ENCODE measurements at places on chromosomes 6 and 20.

GRCh38 chr6:88641178-88641903 is 322.1 kb downstream of the RNGTT start:
- DNase-seq: no peak

DNA sequence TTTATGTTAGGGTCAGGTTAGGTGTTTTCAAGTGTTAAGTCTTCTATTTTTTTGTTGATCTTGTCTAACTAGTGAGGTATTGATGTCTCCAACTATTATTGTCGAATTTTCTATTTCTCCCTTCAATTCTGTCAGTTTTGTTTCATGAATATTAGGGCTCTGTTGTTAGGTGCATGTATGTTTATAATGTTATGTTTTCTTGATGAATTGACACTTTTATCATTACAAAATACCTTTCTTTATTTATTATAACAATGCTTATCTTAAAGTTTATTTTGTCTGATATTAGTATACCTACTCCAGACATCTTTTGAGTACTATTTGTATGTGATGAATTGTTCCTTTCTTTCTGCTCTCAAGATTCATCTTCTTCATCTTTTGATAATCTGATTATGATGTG is 12.9 kb upstream of the TRIM38 start:
- DNase-seq: no peak

DNA sequence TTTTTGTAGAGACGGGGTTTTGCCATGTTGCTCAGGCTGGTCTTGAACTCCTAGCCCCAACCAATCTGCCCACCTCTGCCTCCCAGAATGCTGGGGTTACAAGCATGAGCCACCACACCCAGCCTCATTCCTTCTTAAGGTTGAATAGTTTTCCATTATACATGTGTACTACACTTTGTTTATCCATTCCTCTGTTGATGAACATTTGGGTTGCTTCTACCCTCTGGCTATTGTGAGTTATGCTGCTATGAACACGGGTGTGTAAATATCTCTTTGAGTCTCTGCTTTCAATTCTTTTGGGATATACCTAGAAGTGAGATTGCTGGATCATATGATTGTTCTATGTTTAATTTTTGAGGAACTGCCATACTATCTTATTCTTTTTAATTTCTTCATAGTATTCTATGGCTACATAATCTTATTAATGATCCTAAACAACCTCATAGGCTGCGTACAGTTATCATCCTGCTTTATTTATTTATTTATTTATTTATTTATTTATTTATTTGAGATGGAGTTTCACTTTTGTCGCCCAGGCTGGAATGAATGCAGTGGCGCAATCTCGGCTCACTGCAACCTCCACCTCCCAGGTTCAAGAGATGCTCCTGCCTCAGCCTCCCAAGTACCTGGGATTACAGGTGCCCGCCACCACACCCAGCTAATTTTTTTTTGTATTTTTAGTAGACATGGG is 49.2 kb upstream of the TLDC2 start:
- no peak for DNase-seq

- DNase-seq: no peak
Measured at GRCh38 chr6:143687591-143687990, 9.8 kb downstream of the PHACTR2 start.

GRCh38 chr6:169141671-169142537 is 111.7 kb downstream of the THBS2 start:
- DNase-seq: peak; percentile 85

- DNase-seq: no peak
Measured at GRCh38 chr6:158047563-158048323, 66.1 kb downstream of the SYNJ2 start.

GRCh38 chr6:80640176-80640575 is 533.7 kb downstream of the BCKDHB start:
- no peak for DNase-seq

DNA sequence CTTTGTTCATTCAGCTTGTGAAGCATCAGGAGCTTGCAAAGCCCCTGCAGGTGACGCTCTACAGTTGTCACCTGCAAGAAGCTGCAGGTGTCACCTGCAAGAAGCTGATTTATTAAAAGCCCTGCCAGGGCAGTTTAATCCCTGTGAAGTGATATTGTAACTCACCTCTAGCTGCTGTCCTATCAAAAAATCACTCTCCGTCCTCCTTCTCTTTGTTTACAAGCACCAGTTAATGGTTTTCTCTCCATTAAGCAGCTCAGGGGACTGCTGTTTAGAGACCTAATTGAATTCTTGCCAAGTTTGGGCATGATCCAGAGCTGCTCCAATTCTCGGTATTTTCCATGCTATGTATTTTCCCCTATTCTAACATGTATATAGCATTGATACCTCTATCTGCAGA is 345.9 kb downstream of the ARHGAP18 start:
- DNase-seq: peak; percentile 9

DNA sequence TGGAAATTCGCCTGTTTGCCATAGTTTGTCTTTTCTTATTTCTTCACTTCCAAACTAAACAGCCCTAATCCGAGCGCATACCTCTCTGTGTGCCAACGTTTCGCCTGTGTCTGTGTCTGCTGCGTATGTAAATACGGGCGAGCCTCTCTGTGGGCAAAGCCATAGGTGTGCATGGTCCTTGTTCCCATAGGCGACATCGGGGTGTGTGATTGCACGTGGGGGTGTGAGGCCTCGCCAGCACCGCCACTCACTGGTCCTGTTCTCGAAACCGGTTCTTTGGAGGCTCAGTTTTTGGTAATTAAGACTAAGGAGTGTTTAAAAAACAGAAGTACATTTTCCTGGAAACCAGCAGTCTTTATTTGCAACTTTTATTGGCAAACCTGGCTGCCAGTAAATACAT is 6.0 kb upstream of the FOXC1 start:
- no peak for DNase-seq

GRCh38 chr6:32105433-32105832 is 3.7 kb downstream of the TNXB start:
- no peak for DNase-seq
